ENCODE measurements at places on chromosomes 12 and 14.

- no peak for DNase-seq
These were observed 7.0 kb downstream of the SYT1 start for GRCh38 chr12:78871566-78871965.

DNA sequence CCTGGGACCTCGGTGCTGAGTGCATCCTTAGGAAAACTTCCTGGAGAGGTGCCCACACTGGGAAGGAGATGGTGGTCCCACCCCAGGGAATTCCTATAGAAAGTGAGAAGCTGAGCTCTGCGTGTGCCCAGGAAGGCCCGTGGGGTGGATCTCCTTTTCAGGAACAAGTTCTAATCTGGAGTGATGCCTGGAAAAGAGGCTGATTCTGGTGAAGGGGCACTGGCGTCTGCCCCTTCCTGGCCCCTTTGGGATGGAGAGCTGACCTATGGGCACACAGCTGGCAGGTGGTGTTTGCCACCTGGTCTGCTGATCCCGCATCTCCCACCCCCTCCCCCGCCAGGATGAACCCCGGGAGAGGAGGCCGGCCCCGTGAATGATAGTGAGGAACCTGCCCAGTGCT lies 142.0 kb upstream of the RTL1 start:
- DNase-seq: no peak

DNA sequence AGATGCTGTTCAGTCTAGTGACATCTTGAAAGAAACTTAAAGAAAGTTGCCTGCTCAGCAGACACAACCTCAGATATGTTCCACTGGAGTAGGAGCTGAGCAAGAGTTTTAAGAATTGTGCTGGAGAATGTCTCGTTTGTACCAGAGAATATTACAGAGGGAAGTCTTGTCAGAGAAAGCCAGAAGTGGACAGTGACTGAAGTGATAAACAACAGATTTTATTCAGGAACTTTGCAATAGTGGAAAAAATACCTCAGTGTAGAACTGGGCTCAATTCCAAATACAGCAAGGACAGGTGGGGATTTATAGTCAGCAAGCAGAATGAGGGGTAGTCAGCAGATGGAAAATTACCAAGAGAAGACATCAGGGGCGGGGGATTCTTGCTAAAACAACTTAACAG lies 18.6 kb downstream of the ZDHHC17 start:
- no peak for DNase-seq

DNA sequence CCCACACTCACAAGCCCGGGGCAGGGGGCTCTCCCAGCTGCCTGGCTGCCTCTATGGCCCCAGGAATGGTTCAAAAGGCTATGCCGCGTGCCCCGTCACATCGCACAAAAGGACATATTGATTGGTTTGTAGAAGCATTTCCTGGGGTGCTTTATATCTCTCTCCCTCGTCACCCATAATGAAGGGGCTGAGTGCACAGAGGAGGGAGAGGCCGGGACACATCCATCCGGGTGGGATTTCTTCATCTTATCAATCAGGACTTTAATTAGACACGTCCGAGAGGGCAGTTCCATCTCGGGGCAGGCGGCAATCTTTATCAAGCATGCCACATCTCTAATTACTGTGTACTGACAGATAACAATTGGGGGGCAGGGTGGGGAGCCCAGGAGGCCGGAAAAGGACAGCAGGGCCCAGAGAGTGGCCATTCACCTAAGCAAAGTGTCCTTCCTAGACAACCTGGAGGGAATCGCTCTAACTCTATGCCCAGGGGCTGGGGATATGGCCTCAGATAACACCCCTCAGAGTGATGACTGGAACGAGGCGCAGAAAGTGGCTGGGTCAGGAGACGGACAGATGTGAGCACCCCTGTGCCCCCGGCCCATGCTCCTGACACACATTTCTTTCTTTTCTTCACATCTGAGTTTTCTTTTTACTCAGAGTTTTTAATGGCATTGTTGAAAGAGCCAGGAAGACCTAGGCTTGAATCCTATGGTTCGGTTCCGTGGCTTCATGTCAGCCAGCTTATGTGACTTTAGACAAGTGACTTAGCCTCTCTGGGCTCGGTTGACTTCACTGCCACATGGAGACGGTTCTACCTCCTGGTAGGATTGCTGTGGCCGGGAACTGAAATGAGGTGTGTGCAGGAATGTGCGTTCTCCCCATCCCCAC lies 36.0 kb upstream of the ESRRB start:
- no peak for DNase-seq

DNA sequence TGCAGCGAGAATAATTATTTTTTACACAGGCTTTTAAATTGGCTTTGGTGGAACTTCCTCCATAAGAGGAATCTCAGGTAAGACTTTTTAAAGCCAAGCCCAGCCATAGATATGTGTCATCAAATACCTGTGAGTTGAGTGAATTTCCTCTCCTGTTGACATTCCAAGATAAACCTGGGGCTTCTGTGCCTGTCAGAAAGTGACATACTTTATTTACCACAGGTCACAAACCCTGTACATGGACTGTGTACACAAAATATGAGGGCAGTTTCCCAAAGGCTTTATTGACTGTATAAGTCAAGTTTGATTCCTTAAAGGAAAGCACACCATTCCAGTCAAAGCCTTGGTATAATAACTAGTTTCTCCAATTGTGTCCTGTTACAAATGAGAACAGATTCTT lies 25.9 kb upstream of the SRSF5 start:
- DNase-seq: no peak

- DNase-seq: no peak
These were observed 37.7 kb downstream of the NRDE2 start for GRCh38 chr14:90293766-90294730.
